ENCODE measurements at places on chromosomes 6 and 20. TPM values are rescaled to one million over a fixed set of nuclear protein-coding genes. Genes with fewer than 3 reads are reported as not detected.

DNA sequence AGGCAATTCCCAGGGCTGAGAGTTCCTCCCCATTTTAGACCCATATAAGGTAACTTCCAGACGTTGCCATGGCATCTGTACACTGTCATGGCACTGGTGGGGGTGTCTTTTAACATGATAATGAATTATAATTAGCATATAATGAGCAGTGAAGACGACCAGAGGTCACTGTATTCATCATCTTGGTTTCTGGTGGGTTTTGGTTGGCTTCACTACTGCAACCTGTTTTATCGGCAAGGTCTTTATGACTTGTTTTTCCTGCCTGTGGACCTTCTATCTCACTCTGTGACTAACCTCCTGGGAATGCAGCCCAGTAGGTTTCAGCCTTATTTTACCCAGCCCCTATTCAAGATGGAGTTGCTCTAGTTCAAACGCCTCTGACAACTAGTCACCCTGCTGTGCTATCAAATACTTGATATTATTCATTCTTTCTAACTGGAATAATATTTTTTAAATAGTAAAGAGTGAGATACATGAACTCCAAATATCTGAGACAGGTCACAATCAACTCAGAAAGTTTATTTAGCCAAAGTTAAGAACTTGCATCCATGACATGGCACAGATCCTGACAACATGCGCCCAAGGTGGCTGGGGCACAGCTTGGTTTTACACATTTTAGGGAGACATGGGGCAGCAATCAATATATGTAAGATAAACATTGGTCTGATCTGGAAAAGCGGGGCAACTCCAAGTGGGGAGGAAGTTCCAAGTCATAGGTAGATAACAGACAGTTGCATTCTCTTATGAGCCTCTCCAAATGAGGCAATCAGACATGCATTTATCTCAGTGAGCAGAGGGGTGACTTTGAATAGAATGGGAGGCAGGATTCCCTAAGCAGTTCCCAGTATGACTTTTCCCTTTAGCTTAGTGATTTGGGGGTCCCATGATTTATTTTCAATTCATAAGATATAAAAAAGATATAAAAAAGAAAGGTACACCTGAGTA, 1.2 kb upstream of the UFL1 start:
- DNase-seq: no peak

- DNase-seq: no peak
Observed at GRCh38 chr20:3105256-3106137, 21.0 kb upstream of the AVP start.

- no peak for DNase-seq
Observed at GRCh38 chr20:10540636-10541493, 105.8 kb downstream of the SLX4IP start.

DNA sequence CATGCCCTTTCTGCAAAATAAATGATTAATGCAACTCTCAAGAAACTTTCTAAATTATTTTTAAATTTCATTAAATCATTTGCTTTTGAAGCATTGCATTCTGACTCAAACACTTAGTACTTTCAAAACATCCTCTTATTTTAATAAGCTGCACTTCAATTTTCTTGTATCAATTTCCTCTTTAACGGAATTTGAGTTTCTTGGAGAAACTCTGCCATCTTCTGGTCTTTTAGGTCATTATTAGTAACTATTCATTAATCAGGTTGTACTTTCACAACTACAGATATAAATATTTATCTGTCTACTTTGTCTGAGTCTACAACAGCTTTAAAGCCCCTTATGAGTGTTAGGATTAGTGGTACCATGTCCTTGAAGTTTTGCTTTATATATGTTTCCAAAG, 30.2 kb downstream of the TMX4 start:
- no peak for DNase-seq

DNA sequence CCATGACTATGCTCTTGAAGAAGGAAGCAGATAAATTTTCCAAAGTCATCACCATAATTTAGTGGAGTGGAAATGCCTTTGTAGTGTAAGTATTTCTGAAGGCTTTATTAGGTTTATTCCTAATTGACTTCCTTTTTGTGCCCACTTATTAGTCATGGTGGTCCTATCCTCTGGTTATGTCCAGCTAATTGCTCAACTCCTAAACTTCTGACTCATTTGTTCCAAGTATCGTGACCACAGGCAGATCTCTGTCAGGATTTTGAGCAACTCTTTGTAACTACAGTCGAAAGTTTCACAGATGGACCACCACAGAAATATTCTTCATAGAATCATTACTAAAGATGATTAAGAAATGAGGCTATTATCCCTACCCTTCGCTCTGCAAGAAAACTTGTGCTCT, 315.6 kb upstream of the PTCHD4 start:
- DNase-seq: no peak

GRCh38 chr6:68711386-68712000, 76.4 kb downstream of the ADGRB3 start:
- DNase-seq: no peak

The PPT2 gene
- 14.8 TPM for total RNA-seq

The TAAR8 gene
- not detected for total RNA-seq

The RIPPLY2 gene
- not detected for total RNA-seq

The NMBR gene
- total RNA-seq: not detected

The DNMT3B gene
- 2.2 TPM for total RNA-seq

The BMP5 gene
- total RNA-seq: not detected
